ENCODE measurements at places on chromosomes 3 and 15.

- no peak for DNase-seq
Observed at GRCh38 chr3:194632809-194633348, 340 bp downstream of the TMEM44 start.

DNA sequence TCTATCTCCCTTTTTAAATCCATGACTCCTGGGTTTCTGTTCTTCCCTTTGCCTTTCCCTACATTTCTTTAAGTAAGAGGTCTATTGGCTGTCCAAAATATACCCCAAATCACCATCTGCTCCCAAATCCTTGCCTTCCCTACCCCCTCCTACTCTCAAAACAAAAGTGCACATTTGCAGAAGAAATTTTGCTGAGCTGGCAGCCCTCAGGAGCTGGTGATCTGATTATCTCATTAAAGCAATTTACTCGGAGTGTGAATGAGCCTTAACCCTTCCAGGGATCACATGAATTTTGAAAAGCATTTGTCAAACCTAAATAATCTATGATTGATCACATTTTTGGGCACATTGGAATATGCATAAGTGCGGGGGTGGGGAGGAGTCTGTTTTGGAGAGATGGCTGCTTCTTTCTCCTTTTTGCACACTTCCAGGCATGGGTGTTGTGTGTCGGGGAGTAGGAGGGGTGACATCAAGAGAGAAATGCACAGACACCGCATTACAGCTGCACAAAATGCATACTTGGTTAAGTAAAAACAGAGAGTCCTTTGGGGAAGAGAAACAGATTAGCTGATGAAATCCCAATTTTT is 892.6 kb downstream of the TUSC7 start:
- no peak for DNase-seq

GRCh38 chr3:133756716-133757694 is 10.8 kb downstream of the TF start:
- DNase-seq: no peak

GRCh38 chr3:42476225-42477125 is 26.0 kb upstream of the VIPR1 start:
- no peak for DNase-seq

DNA sequence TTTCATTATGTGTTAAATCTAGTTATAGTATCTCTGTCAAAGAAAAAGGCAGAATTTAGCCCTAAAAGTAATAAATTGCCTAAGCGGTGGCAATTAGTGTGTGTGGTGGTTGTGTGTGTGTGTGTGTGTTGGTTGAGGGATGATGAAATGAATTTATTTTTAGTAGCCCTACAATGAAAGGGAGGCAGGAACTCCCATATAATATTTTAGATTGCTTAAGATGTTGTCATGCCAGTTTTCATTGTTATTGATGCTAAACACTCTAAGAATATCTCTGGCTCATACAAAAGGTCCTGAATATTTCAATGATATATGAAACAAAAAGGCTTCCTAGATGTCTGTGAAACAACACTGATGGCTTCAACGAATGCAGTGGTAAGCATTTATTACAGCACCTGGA is 140.6 kb upstream of the TBC1D5 start:
- DNase-seq: no peak

GRCh38 chr3:175107231-175107630 is 248.1 kb downstream of the NAALADL2 start:
- DNase-seq: no peak

DNA sequence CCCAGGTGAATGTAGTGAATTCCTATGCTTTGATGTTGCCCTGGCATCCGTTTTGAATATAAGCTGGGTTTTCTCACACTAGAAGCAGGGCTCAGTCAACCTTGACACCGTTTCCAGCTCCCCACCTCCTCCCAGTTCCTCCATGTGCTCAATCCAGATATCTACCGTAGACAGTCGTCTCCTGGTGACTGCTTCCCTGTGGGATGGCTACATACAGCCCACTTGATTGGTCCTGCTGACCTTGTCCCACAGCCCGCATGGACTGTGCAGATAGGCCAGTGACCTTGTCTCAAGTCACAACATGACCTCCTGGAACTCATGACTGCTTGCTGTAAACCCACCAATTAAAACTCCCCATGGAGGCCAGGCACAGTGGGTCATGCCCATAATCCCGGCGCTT is 8.1 kb downstream of the SEMA7A start:
- no peak for DNase-seq

GRCh38 chr3:197394464-197395321 is 96.3 kb upstream of the DLG1 start:
- DNase-seq: no peak

- DNase-seq: no peak
Observed at GRCh38 chr3:131349454-131349853, 32.1 kb upstream of the NUDT16 start.

- no peak for DNase-seq
Observed at GRCh38 chr15:59997070-59997701, 6.9 kb upstream of the FOXB1 start.

DNA sequence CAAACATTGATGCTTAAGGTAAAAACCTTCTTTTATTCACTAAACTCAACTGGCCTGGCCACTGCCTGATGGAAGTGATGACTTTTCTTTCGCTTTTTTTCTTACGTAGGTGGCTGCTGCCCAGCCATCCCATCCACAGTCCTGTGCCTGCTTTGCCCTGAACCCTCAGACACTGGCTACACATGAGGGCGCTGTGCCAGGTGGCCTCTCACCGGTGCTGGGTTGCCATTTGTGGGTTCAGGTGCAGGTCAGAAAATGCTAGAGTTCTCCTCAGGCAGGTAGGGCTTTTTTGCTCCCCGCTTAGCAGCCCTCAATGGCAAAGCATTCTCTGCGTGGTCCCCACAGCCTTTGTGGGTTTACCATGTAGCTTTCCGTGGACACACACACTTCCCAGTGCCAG is 88.3 kb upstream of the PRR23E start:
- DNase-seq: no peak
